ENCODE measurements at places on chromosomes 12 and 14.

GRCh38 chr12:64790166-64790565 is 31.0 kb upstream of the GNS start:
- no peak for DNase-seq

DNA sequence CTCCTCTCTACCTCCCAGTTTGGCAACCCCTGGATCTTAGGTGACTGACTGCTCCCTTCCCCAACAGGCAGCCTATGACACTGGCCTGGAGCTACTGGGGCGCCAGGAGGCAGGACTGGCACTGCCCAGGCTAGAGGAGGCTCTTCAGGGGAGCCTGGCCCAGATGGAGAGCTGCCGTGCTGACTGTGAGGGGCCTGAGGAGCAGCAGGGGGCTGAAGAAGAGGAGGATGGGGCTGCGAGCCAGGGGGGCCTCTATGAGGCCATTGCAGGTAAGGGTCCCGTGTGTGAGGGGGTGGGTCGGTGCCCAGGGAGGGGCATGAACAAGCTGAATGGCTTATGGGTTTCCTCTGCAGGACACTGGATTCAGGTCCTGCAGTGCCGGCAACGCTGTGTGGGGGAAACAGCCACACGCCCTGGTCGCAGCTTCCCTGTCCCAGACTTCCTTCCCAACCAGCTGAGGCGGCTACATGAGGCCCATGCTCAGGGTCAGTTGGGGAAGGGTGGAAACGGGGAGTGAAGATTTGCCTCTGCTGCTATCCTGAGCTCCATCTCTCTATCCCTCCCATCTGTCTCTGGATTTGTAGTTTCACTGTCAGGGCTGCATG is 2.2 kb downstream of the P3H3 start:
- no peak for DNase-seq

- DNase-seq, result no peak
Observed at GRCh38 chr12:74482115-74482514, 55.5 kb upstream of the ATXN7L3B start.

DNA sequence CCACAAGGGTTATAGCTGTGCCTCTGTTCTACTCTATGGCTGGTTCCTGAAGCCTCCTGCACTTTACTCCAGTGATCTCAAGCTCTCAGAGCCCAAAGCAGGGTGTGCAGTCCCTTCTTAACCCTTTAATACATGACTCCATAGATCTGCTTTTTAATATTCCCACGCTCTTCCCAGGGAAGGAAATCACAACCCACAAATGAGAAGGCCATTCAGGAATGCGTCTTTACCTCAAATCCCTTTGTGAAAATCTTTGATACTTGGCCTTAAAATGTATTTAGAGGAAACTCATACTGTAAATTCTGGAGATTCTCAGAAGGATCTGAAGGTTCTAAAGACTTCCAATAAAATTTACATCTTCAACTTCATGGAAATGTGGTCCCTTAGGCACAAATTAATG is 17.0 kb downstream of the NID2 start:
- peak; percentile 92 for DNase-seq

DNA sequence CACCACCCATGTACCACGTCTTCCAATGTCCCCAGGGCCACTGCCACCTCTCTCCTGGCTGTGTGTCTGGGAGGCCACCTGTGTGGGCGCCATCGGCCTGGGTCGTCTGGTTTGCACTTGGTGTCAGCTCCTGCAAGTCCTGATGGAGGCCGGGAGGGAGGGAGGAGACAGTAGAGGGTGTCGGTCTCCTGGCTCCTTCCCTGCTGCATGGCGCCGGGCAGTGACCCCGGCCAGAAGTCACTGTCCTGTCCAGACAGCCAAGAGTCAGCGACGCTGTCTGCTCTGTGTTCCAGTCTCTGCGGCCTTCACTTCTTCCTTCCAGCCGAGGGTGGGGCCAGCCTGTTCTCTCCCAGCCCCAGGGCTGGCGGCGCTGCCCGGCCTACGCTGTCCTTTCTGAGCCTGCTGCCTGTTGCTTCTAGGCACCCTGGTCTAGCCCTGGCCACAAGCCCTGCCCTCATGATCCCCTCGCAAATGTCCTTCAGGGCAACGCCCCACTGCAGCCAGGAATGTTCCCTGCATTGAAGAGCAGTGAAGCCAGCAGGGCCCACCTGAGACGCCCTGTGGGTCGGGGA is 13.0 kb upstream of the LBHD2 start:
- DNase-seq, result no peak

GRCh38 chr14:23636317-23637211 is at the start of gene DHRS2:
Gene DHRS2 (plus strand): TSS chr14:23636364. CDS start chr14:23638865, 2,501 bp downstream.
- no peak for DNase-seq

GRCh38 chr14:63078569-63078968 is 33.3 kb upstream of the KCNH5 start:
- DNase-seq, result no peak

- DNase-seq, result no peak
Observed at GRCh38 chr12:132429946-132430643, 59.9 kb upstream of the FBRSL1 start.

GRCh38 chr12:74889073-74889472 is 320.6 kb downstream of the KCNC2 start:
- DNase-seq, result no peak

DNA sequence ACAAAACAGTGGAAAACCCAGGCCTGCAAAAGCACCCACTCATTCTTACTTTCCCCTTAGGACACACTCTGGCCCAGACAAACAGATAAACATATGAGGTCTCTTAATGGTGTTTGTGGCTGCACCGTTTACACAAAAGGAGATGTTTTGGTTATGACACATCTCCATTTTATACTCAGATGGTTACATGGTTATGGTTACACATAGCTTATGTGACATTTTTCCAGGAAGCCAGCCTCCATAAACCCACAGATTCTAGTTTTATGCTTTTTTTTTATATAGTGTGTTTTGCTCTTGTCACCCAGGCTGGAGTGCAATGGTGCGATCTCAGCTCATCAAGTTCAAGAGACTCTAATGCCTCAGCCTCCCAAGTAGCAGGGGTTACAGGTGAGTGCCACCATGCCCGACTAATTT is 3.5 kb upstream of the KLRD1 start:
- DNase-seq, result peak; percentile 38

- no peak for DNase-seq
Observed at GRCh38 chr14:95359994-95360826, 40.5 kb upstream of the CLMN start.

- no peak for DNase-seq
Observed at GRCh38 chr12:104976703-104977102, 9.4 kb upstream of the NOPCHAP1 start.

DNA sequence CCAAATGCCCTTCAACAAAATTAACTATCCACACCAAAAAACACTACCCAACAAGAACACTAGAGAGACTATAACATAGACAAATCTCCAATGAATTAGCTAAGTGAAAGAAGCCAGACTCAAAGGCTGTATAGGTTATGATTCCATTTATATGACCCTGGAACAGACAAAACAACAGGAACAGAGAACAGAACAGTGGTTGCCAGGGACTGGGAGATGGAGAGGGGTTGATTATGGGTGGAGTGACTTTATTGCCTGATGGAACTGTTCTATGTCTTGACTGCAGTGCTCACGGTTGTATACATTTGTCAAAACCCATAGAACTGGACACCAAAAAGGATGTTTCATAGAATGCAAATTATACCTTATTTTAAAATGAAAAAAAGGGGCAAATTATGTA is 14.9 kb downstream of the CATSPERB start:
- no peak for DNase-seq

DNA sequence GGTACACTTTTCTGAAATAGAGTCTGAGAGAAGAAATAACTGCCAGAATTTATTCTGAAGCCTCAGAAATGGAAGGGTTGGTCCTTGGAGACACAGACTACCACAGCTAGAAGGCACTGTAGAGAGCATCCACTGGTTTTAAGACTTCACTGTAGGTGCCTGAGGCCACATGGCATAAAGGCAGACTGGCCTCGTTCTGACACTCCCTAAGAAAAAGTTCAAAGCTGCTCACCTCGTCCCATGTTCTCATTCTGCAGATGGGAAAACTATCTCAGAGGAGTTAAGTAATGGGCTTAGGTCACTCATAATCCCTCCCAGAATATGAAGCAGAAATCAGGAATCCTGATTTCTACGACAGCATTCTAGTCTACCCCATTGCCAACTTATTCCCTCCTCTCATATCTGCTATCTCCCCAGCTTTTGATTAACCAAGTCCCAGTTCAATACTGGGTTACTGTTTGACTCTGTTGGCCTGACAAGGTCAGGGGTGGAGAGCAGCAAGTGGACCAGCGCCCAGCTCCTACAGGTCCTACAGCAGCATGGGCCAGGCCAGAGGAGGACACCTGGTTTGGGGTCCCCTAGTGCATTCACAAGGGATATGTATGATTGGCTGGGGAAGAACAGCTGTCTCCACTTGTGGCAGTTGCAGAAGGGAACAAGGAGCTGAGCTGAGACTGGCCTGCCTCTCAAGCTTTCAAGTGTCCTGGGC is 3.7 kb downstream of the ITGA5 start:
- no peak for DNase-seq
